ENCODE measurements at places on chromosomes 11 and 22. TPM values are rescaled to one million over a fixed set of nuclear protein-coding genes. Genes with fewer than 3 reads are reported as not detected.

DNA sequence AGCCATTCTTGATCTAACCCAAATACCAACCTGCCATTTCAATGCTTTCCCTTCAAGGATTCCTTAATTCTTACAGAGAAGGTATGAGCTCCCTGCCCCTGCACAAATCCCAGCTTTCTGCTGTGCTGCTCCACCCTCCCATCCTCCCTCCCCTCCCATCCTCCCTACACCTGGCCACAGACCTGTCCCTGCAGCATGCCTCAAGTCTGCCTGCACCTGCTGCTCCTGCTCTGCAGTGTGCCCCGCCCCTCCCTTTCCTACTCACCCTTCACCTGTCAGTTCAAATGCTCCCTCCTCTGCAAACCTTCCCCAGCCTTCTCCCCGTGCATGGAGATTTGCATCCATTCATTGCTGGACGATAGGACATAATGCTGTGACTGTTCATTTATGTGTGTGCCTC is 139.9 kb upstream of the NARS2 start:
- no peaks in the 10 kb centered on the region for H3K36me3 ChIP-seq
- DNase-seq = no peak

DNA sequence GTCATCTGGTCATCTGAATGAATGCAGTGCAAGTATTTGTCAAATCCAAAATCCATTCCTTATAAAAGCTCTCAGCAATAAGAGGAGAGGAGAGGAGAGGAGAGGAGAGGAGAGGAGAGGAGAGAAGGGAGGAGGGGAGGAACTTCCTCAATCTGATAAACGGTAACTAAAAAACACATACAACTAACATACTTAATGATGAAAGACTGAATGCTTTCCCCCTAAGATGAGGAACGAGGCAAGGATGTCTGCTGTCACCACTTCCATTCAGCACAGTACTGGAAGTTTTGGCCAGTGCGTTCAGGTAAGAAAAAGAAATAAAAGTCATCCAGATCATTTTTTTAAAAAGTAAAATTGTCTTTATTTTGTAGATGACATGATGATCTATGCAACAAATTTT is 80.4 kb downstream of the CD82 start:
- no peak overlapping the region for H3K4me3 ChIP-seq
- DNase-seq = no peak
- H3K27ac ChIP-seq = no peak overlapping the region
- H3K27me3 ChIP-seq = no peaks in the 10 kb centered on the region
- H3K4me1 ChIP-seq = no peaks in the 10 kb centered on the region
- H3K36me3 ChIP-seq = peaks cover 1% of the 10 kb centered on the region

CEND1 gene
- total RNA-seq = not detected

DNA sequence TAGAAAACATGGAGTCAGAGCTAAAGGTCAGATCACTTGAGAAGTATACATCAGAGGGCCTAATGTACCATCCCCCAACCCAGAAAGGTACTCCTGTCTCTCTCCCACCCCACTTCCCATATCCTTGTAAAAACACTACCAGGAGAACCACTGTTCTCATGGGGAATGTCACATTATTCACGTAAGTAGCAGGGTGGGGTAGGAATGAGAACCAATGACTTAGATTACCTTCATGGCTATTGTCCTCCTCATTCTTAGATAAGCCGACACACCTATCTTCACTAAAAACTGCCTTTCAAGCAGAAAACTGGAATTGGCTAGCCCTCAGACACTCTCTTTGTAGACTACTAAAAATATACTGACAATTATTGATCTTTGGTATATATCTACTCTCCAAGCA is 63.6 kb downstream of the CEP57 start:
- no peak overlapping the region for H3K27ac ChIP-seq
- H3K4me1 ChIP-seq = no peaks in the 10 kb centered on the region
- H3K27me3 ChIP-seq = no peaks in the 10 kb centered on the region
- no peak overlapping the region for H3K4me3 ChIP-seq

DNA sequence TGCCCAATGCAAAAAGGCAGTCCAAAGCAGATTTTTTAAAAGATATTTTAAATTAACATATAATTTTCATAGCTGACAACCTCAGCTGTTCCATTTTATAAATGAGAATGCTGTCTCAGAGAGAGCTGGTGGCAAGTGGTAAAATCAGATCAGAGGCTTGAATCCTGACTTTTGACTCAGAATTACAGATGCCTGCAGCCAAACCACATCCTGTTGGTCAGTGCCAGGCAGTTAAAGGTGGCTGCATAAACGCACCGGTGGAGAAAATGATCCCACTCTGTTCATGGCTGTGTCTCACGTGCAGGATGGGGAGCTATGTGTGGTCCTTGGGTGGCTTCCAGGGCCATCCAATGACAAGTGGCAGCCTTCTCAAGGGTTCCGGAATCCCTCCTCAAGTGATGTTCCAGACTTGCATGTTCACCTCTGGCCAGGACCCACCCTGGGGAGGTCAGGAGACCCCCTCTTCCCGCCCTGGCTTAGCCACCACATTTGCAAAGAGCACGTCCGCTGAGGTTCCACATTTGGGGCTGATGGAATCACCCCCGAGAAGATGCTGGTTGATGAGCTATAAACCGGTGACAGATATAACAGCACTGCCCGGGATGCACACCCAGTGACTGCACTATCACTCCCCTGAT is 155.5 kb downstream of the SHANK2 start:
- no peak overlapping the region for H3K4me3 ChIP-seq
- no peak for DNase-seq
- H3K27ac ChIP-seq = no peak overlapping the region
- H3K4me1 ChIP-seq = no peaks in the 10 kb centered on the region

- no peaks in the 10 kb centered on the region for H3K27me3 ChIP-seq
- peaks cover 32% of the 10 kb centered on the region for H3K4me1 ChIP-seq
- H3K36me3 ChIP-seq = no peaks in the 10 kb centered on the region
- DNase-seq = peak; percentile 39
- H3K27ac ChIP-seq = no peak overlapping the region
Measured at GRCh38 chr11:10743354-10744000, 7.6 kb upstream of the CTR9 start.

FAM83F gene
- total RNA-seq = 1.9 TPM

DNA sequence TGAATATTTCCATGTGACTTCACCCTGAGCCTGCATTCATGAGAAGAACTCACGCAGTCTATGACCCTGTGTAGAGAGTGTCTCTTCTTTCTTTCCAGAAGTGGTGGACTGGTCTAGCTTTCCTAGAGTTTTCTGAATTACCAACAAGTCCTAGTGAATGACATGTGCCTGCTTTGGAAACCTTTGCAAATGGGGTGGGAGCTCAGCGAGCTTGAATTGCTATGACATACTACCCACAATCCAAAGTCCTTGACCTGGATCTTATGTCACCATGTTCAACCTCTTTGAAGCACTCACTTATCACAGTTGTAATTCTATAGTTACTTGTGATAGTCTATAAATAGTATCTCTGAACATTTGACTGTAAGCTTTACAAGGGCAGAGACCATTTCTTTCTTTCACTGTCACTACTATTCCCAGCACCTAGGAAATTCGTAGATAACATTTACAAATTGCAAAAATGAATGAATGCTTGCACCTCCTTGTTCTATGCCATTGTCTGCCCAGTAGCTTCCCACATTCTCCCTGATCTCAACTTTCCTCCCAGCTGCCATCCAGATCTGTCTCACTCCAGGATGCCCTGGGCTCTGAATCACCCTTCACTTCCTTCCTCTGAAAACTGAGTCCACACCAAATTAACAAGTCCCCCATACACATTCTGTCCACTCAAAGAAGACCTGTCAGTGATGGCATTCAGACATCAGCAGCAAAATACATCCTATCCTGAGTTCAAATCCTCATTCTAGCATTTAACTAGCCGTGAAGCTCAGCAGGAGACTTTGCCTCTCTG is 201.9 kb upstream of the SESN3 start:
- no peaks in the 10 kb centered on the region for H3K36me3 ChIP-seq
- no peak overlapping the region for H3K27ac ChIP-seq
- no peak overlapping the region for H3K4me3 ChIP-seq
- H3K4me1 ChIP-seq = peaks cover 15% of the 10 kb centered on the region

OR5P2 gene
- not detected for total RNA-seq

- DNase-seq = peak; percentile 61
- H3K4me1 ChIP-seq = peaks cover 20% of the 10 kb centered on the region
- H3K27me3 ChIP-seq = no peaks in the 10 kb centered on the region
Measured at GRCh38 chr11:62842171-62842741, 2.9 kb upstream of the WDR74 start.

KREMEN1 gene
- 0.17 TPM for total RNA-seq

DNA sequence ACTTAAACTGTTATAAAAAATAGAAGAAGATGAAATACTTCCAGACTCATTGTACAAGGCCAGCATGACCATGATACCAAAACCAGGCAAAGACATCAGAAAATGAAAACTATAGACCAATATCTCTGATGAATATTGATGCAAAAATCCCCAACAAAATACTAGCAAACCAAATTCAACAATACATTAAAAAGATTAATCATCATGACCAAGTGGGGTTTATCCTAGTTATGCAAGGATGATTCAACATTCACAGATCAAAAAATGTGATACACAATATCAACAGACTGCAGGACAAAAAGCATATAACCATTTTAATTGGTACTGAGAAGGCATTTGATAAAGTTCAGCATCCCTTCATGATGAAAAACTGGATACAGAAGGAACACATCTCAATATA is 824.5 kb upstream of the RAG2 start:
- H3K4me3 ChIP-seq = no peak overlapping the region
- no peaks in the 10 kb centered on the region for H3K4me1 ChIP-seq
- no peak overlapping the region for H3K27ac ChIP-seq
- H3K36me3 ChIP-seq = no peaks in the 10 kb centered on the region
- H3K27me3 ChIP-seq = no peaks in the 10 kb centered on the region

PTPRCAP gene
- 62.4 TPM for total RNA-seq

MS4A4A gene
- not detected for total RNA-seq

- no peaks in the 10 kb centered on the region for H3K4me1 ChIP-seq
- H3K27me3 ChIP-seq = no peaks in the 10 kb centered on the region
- H3K4me3 ChIP-seq = no peak overlapping the region
- H3K36me3 ChIP-seq = no peaks in the 10 kb centered on the region
Measured at GRCh38 chr11:39304586-39304985, 2154.9 kb downstream of the LRRC4C start.

ACTN3 gene
- 0.07 TPM for total RNA-seq

GRCh38 chr11:17775507-17776211 is 41.1 kb downstream of the KCNC1 start:
- DNase-seq = no peak
- H3K27me3 ChIP-seq = no peaks in the 10 kb centered on the region
- no peaks in the 10 kb centered on the region for H3K36me3 ChIP-seq
- no peak overlapping the region for H3K27ac ChIP-seq

GRCh38 chr11:98143661-98144060 is 877.1 kb upstream of the CNTN5 start:
- DNase-seq = no peak
- H3K4me3 ChIP-seq = no peak overlapping the region
- H3K27me3 ChIP-seq = no peaks in the 10 kb centered on the region
- no peak overlapping the region for H3K27ac ChIP-seq

DNA sequence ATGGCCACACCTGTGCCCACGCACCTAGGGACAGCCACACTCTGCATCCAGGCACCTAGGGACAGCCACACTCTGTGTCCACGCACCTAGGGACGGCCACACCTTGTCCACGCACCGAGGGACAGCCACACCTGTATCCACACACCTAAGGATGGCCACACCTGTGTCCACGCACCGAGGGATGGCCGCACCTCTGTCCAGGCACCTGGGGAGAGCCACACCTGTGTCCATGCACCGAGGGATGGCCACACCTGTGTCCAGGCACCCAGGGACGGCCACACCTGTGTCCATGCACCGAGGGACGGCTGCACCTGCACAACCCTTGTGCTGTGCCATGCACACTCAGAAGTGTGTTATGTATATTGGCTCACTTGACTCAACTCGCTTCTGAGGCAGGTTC is 10.8 kb downstream of the OVOL1 start:
- no peak for DNase-seq
- no peak overlapping the region for H3K27ac ChIP-seq
- H3K27me3 ChIP-seq = peaks cover 2% of the 10 kb centered on the region
- H3K4me1 ChIP-seq = no peaks in the 10 kb centered on the region

DNA sequence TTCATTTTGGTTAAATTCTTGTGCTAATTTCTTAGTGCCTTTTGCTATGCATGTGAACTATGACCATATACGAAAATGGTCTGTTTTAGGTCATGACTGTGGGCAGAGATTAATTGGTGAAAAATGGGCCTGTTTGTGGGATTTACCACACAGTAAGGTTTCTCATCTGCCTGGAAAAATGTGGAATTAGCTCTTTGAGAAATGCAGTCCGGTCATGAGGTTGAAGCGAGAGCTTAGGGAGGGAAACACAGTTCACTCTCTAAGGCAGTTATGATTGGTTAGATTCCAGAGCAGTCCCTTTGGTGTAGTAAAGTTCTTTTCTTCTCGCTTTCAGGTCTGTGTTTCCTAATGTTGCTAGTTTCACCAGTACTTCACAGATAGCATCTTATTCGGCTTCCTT is 1.2 kb upstream of the PDE3B start:
- H3K27ac ChIP-seq = peak overlapping the region; percentile 76
- no peaks in the 10 kb centered on the region for H3K27me3 ChIP-seq
- H3K4me1 ChIP-seq = peaks cover 45% of the 10 kb centered on the region
- no peak for DNase-seq

DNA sequence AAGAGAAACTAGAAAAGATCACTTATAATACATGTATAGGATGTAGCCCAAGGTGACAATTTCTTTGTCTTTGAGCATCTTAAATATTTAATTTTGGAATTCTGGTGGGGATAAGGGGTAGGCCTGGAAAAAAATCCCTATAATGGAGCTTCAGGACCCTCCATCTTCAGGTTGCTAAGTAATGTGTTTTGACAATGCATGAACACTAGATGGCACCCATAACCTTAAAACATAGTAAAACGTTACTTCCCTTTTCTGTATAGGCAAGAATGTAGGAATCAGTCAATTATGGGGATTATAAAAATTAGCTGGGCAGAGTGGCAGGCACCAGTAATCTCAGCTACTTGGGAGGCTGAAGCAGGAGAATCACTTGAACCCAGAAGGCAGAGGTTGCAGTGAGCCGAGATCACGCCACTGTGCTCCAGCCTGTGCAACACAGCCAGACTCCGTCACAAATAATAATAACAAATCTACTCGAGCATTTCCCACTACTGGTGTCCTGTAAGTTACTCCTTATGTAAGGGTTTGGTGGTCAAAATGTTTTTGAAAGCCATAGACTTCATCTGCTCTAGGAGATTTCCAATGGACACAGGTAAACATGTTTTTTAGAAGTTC is 541.9 kb upstream of the CCDC90B start:
- no peaks in the 10 kb centered on the region for H3K36me3 ChIP-seq
- H3K4me1 ChIP-seq = peaks cover 2% of the 10 kb centered on the region
- no peak for DNase-seq
- H3K27me3 ChIP-seq = no peaks in the 10 kb centered on the region

KRTAP5-3 gene
- not detected for total RNA-seq

GRCh38 chr11:44726283-44727113 is at the start of gene TSPAN18:
TSPAN18 (plus strand) TSS chr11:44726962; CDS start chr11:44906417, 179,455 bp downstream.
- no peaks in the 10 kb centered on the region for H3K36me3 ChIP-seq
- peak within 1 kb of the TSS; percentile 85 for H3K4me3 ChIP-seq
- peak; percentile 77 for DNase-seq
- H3K4me1 ChIP-seq = peaks cover 46% of the 10 kb centered on the region
- H3K27ac ChIP-seq = peak within 1 kb of the TSS; percentile 73
- H3K27me3 ChIP-seq = no peaks in the 10 kb centered on the region
